ENCODE measurements at places on chromosomes 4 and X. TPM values are rescaled to one million over a fixed set of nuclear protein-coding genes. Genes with fewer than 3 reads are reported as not detected.

DNA sequence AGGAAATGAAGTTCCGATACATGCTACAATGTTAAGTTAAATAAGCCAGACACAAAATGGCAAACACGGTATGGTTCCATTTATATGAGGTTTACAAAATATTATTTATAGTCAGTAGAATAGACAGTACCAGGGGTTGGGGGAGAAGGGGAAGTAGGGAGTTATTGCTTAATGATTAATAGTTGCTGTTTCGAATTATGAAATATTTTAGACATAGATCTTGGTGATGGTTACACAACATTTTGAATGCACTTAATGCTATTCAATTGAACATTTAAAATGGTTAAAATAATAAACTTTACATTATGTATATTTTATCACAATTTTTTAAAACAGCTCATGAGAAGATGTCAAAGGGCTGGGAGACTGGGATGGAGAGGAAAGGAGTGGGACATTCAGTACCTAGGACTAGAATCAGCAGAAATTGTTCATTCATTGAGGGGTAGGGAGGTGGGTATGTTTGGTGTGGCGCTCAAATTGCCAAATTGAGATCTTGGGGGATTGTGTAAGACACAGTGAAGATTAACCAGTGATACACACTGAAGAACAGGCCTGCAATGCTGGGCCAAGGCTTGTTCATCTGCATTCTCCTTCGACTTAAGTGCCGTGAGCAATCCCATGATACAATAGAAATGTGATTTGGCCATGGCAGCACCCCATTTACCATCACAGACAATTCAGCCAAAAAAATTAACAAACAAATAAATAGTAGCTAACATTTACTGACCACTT is 165.6 kb upstream of the GALNT7 start:
- no peak for DNase-seq

DNA sequence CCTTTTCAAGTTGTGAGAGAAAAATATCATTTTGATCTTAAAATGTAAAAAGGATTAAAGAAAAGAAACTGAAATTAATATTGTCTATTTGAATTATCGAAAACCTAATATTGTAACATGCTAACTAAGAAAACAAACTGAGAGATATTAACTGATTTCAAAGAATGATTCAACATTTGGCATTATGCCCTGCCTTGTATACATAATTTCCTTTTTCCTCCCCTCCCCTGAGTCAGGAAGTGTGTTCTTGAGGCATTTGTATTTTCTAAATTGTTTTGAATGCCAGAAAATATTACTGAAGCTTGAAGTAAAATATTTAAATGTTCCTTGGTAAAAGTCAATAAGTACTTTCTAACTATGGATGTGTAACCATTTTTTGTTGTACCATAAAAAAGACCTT is 49.4 kb downstream of the RPS6KA3 start:
- DNase-seq = no peak

DNA sequence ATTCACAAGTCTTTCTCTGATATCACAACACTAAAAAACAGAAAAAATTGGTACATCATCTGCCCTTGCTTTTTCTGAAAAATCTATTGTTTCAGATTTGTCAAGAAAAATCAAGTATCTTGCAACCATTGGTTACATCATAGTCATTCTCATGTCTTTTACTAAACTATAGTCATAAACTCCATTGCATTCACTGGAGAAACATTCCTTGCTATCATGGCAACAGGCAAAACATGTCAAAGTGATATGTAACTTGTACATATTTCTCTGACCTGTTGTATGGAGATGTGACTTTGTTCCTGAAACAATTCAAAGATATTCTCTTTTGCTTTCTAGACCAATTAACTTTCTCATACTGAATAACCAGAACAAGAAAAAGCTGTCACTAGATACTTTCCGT is 121.9 kb upstream of the ANK2 start:
- DNase-seq = no peak

DNA sequence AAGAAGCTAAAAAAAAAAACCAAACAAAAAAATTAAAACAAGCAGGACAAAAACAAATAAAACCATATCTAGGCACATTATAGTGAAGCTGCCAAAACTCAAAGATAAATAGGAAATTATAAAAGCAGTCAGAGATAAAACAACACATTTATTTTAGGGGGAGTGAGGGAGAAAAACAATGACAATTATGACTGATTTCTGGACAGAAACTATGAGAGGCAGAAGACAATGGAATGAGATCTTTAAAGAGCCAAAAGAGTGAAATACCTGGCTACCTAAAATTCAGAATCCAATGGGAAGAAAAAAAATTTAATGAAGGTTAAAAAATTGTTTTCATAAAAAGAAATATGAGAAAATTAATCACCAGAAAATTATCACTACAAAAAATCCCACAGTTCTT is 33.4 kb downstream of the C4orf50 start:
- DNase-seq = no peak

DNA sequence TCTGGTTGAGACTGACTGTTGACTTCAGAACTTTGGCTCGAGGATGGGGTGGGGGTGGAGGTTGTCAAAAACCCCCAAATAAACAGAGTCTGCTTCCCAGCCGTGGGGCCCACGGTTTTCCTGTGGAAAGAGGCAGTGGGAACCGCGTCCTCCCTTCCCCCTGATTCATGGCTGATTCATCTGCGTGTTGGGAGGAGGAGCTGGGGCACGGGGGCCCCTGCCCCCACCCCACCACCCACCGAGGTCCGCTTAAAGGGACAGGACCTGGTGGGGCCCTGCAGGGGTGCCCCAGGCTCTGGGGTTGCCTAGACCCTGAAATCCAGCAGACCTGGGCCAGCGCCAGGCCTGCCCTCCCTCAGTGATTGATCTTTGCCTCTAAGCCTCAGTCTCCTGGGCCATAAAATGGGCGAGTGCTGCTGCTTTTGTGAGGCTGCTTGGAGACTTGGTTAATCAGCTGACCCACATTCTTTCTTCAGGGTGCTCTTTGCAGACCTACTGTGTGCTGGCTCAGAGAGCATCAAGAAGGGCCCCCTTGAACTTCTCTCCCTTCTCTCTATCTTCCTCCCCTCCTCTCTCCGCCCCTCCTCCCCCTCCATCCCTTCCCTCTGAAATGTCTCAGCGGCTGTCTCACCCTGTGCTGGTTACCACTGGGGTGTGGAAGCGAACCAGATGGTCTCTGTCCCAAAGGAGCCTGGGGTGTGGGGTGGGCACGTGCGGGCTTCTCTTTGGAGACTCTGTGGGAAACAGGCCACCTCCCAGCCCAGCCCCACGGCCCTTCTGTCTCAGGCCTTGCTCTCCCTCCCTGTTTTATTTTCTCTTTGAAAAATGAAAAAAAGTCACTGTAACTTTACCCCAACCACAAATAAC is 9.1 kb downstream of the HTRA3 start:
- DNase-seq = no peak

DNA sequence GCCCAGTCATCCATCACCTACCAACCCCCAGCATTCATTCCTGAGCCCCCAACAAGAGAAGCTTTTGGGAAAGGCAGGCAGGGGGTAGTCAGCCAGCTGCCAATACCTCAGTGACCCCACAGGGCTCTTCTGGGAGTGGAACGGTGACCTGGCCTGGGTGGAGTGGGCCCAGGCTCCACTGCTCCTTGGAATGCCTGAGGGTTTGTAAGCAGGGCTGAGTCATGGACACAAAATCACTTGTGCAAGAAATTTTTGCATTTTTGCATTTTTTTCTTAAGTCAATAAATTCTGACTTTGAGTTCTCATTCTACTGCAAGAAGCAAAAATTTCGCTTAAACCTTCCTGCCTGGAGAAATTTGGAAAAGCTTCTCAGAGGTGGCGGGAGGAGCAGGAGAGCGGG is 18.5 kb downstream of the SORCS2 start:
- DNase-seq = no peak

GRCh38 chr4:80237992-80238391 is 28.5 kb upstream of the FGF5 start:
- DNase-seq = no peak

DNA sequence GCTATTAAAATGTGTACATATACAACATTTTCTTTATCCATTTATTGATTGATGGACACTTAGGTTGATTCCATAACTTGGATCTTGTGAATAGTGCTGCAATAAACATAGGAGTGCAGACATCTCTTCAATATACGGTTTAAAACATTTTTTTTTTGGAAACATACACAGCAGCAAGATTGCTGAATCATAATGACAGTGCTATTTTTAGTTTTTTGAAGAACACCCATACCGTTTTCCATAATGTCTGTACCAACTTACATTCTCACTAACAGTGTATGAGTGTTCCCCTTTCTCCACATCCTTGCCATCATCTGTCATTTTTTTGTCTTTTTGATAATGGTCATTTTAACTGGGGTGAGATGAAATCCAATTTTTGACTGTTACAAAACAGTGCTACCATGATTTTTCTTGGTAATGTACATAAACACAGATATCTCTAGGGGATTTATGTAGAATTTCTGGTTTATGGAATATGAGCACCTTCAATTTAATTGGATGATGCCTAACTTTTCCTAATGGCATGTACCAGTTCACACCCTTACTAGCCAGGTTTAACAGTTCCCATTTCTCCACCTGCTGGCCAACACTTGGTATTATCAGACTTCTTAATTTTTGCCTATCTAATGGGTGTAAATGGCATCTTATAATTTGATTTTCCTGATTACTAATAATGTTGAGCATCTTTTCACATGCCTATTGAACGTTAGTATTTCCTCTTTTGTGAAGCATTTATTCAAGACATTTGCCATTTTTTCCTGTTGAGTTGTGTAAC is 21.0 kb upstream of the TMSB15B start:
- no peak for DNase-seq

Gene CT45A3
- total RNA-seq = not detected
